Midbrain (tissue), 1 donor: ENCODE measurements at places on chromosomes 2 and 18.

GRCh38 chr2:145380436-145381017, 860.6 kb upstream of the ZEB2 start:
- DNase-seq, result no peak

- no peak for DNase-seq
Measured at GRCh38 chr2:224970311-224970710, 72.0 kb downstream of the DOCK10 start.

DNA sequence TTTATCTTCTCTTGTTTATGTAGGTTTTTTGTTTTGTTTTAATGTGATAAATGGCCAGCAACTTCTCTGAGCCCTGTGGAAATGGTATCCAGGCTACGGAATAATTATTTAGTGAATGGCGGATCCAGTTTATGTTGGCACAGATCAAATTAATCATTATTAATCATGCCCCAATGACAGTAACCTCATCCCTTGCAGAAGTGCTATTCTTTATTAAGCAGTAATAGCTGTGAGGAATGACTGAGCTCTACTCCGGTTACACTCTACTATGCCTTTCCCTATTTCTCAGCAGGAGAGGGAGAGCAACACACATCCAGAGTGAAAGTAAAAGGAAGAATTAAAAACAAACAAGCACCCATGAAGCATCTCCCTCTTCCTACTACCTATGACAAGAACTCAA, 84.8 kb downstream of the SETBP1 start:
- no peak for DNase-seq

DNA sequence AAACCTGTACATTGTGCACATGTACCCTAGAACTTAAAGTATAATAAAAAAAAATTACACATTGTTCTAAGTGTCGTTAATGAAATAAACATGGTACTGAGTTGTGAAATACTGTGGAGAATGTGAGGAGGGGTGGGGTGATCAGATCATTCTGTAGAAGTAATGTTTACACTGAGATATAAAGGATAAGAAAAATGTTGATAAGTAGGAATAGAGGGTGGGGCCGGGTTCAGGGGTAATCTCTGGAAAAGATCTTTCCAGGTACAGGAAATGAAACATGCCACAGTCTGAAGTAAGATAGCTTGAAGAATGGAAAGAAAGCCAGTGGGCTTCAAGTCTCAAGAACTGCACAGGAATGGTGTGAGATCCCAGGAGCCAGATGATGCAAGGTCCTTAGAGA, 1482.4 kb downstream of the LRP1B start:
- DNase-seq, result no peak

DNA sequence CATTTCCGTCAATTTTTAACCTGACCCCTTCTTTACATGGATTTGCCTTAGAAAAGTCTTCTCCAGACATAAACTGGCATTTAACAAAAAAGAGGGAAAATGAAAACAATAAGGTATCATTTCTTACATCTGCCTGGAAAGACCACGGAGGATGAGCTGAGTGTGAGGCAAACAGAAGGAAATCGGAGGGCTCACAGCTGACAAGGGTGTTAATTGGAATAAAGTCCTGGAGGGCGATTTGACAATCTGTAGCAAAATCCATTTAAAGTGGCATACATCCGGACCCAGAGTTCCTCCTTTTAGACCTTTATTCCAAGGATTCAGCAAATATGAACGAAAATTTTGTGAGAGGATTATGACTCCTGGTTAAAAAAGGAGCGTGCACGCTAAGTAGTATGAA, 179.7 kb upstream of the COPS8 start:
- no peak for DNase-seq

- peak; percentile 65 for DNase-seq
Measured at GRCh38 chr2:96927405-96928171, 57.7 kb upstream of the SEMA4C start.

DNA sequence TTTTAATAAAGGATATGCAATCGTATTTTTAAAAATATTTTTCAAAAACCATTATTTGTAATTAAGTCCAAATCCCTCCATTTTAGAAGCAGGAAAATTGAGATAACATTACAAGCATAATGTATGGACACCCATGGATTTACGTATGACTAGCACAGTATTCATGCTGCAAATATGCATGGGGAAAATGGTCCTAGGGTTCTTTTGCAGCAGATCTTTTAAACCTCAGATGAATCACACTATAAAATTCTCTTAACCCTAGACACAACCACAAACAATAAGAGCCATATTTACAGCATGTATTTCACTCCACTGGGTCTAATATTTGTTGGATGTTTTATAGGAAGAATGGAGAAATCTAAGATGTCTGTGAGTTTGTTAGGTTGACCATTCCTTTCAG, 453.4 kb downstream of the TGIF1 start:
- no peak for DNase-seq

DNA sequence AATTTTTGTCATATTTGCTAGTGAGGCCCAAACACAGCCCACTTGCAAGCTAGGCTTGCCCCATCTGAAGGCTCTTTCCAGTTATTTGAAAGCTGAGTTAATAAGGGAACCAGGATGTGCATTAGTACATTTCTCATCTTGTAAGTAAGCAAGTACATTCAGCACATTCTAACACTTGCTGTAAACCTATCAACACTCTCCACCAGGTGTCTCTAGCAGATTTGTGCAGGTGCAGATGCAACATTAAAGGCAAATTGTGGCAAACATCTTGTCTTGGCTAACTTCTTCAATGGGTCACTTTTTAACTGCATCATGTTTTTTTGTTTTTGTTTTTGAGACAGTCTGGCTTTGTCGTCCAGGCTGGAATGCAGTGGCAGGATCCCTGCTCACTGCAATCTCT, 25.3 kb upstream of the MFSD6 start:
- peak; percentile 20 for DNase-seq

GRCh38 chr2:88813612-88814011, 122.1 kb downstream of the RPIA start:
- no peak for DNase-seq

DNA sequence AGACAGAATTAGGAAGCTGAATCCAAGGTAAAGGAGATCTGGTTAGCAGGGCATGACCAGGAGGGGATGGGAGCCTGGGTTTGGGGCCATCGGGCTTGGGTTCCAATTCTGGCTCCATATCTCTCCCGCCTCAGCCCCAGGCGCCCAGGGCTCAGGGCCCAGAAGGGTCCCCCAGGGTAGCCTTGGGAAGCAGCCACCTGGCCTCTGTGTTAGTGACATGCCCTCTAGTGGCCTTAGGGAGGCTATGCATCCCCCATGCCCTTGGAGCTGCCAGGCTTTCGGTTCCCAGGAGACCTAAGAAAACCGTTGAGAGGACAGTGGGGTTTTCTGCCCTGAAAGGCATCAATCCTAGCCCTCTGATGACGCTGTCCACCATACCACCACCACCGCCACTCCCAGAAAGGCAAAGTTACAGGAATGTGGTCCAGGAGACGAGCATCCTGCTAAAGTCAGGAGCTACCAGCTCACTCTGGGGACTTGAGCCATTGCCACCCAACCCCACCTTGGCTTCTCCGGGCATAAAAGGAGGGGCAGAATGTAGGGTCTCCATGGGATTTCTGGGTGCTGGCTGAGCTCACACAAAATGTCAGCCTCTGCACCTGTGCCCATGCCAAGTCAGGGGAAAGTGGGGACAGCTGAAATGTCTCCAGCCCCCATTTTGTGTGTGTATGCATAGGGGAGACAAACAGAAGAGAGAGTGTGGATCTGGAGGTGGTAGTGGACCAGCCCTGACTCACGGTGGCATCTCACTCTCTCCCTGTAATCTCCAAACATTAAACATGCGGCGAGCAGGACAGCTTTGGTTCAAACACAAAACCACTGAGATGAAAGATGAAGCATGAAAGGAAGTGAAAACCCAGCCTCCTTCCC, 56.5 kb downstream of the EMX1 start:
- DNase-seq, result no peak

DNA sequence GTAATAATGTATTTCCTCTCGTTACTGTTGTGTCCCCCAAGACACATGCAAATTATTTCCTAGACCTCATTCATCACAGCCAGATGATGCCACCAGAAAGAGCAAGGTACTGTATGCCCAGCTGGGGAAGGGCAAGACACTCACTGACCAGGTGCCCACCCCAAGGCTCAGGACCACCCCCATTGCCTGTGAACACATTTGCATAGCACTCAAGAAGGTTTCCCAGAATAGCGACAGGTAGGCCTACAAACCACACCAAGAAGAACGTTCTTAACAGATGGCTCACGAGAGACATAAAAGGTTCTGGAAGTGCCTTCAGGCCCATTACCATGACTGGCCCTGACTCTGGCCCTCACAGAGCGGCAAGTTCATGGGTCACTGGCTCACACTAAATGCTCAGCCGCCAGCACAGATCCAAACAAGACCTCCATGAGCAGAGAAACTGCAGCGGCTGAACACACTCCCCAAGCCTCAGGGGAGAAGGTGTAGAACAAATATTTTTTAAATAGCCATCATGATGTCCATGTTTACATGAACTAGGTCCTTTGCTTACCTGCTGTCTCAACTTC, 44.0 kb downstream of the FAM168B start:
- DNase-seq, result no peak

DNA sequence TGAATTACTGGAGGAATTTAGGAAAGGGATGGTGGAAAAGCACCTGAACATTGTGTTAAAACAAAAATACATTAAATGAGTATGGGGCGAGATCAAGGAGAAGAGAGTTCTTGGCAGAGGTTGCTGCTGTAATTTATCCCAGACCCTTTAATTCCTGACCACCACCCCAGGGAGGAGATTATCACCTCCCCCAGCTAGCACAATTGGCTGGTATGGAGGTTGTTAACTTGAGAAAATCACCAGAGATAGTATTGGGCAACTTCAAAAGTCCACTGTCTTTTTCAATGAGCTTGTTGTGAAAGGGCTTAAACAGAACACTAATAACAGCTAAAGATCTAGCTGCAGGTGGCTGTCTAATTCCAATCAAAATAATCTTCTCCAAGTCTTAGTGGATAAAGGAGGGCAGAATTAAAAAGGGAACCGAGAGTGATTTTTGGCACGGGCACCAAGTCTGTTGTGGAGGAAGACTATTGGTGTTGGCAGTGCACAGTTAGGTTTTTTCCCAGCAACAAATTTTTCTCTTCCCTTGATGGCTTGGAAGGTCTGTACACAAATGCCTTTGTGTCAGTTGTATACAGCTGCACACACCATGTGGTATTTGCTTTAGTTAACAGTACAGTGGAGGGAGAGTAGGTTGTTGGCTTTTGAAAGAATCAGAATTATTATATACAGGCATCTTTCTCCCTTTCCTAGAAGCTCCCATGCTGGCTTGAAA, 289.5 kb downstream of the SLC4A3 start:
- DNase-seq, result peak; percentile 34

- DNase-seq, result no peak
Measured at GRCh38 chr18:29711932-29712331, 1330.6 kb downstream of the DSC3 start.

GRCh38 chr2:128726236-128726635, 407.6 kb upstream of the HS6ST1 start:
- DNase-seq, result no peak

DNA sequence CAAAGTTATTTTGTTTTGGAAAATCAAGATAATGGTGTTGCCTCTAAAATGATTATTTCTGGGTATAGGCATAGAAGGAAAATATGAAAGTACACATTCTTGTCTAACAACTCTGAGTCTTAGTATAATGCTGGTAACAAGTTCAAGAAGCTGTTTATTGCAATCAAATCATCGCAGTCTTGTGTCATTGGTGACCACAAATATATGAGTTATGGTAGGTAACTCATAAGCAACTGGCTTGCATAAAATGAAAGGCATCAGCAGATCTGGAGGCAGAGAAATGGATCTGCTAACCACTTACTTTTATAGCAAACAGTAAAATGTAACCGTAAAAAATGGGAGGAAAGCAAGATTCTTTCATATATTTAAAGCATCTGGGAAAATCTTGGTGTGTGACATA, 156.2 kb upstream of the TCF4 start:
- no peak for DNase-seq

DNA sequence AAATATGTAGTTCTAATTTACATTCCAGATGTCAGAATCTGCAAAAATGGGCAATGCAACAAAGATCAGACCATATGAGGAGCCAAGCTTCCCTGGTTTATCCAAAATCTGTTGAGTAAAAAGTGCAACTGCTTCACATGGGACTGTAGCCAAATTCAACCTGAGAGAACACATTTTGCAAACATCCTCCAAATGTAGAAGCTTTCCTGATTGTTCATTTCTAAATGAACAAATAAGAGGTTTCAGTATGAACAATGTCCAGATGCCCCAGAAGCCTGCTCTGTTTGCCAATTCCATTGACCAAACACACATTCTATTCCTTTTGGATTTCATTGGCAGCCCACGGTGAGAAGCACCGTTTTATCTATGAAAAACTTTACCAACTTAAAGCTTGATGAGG, 117.9 kb upstream of the OSR1 start:
- no peak for DNase-seq

- DNase-seq, result no peak
Measured at GRCh38 chr2:204104811-204105210, 168.2 kb downstream of the ICOS start.

DNA sequence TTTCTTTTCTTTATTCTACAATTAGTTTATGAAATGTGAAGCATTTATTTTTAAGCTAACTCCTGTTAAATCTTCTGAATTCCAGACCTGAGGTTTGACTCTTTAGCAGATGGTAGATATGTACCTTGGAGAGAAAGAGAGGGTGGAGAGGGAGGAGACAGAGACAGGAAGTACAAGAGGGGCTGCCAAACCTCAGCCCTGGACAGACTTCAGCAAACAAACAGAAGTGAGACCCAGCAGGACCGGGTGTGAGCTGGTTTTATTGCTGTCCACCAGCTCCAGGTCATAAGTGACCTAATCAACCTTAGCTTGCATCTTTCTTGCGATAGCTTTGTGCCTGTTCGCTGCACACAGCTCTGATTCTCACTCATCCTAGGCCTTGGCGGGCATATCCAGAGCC, 168.6 kb downstream of the CNTNAP5 start:
- no peak for DNase-seq

DNA sequence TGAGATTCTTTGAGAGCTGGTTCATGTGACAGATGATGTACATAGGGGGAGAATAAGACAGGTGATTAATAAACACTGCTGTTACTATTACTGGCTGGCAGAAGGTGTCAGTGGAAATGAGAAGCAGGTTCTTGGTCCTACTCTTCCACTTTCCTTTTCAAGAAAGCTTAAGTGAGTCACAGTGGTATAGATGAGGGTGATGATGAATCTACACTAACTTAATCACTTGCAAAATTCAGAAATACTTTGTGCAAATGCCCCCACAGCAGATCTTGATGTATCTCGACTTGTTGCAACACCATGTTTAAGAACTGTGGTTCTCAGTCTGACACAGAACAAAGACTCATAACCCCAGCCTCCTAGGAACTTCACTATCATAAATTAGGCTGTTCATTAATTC, 35.9 kb upstream of the MGAT5 start:
- no peak for DNase-seq

DNA sequence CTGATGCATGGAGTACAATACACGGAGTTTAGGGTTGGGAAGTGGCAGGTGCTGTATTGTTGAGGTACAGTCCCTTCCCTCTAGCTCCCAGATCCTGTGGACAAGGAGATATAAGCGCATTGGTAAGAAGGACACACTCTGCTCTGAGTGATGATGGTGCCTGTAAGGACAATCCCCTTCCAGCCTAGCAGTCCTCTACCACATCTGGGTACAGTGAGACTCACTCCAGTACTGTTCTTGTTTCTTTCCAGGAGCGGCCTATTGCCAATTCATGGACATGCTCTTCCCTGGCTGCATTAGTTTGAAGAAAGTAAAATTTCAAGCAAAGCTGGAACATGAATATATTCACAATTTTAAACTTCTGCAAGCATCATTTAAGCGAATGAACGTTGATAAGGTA, 56.0 kb downstream of the MAPRE2 start:
- DNase-seq, result no peak
